ENCODE measurements at places on chromosomes 1 and 21.

- DNase-seq, result peak; percentile 64
Observed at GRCh38 chr1:56709269-56709880, 64.3 kb downstream of the PRKAA2 start.

- DNase-seq, result no peak
Observed at GRCh38 chr1:157347506-157347905, 204.8 kb downstream of the FCRL5 start.

GRCh38 chr1:229127301-229127700 lies 143.6 kb upstream of the RAB4A start:
- DNase-seq, result no peak

DNA sequence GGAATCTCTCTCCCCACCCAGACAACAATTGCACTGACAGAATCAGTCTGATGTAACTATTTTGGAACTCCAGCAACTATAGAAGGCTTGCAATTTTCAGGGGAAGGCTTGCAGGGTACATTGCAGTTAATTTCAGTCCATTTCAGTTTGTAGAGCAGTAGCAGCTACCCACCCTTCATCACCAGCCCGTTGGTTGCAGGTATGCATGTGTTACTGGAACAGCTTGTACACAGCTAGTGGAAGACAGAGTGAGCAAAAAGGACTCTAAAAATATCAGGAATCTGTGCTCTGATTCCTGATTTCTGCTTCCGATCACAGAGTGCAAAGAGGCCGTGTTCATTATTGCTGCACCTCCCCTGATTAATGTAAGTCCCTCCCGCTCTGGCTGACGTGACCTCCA lies 449.0 kb downstream of the NPHP4 start:
- no peak for DNase-seq

DNA sequence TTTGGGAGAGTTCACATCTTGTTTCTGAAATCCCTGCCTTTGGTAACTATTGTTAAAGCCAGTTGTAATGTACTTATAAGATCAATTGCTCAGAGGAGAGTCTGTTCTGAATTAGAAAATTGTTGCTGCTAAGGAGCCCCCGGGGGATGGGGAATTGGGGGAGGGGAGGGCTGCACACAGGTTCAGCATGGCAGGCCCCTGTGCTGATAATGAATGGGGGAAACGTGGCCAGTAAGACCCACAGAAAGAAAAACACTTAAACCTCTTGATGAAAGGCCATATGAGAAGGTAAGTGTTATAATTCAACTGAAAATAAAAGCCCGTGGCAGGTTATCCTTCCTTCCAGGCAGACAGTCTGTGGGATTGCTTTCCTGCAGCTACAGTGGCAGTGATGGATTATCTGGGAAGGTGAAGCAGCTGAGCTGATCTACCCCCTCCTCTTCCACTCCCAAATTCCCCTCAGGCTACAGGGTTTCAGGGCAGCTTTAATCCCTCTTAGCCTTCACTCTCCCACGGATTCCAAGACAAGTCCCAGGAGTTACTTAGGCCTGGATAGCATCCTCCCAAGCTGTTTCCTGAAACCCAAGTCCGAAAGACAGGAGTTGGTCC lies 398.8 kb downstream of the TBX15 start:
- peak; percentile 15 for DNase-seq

DNA sequence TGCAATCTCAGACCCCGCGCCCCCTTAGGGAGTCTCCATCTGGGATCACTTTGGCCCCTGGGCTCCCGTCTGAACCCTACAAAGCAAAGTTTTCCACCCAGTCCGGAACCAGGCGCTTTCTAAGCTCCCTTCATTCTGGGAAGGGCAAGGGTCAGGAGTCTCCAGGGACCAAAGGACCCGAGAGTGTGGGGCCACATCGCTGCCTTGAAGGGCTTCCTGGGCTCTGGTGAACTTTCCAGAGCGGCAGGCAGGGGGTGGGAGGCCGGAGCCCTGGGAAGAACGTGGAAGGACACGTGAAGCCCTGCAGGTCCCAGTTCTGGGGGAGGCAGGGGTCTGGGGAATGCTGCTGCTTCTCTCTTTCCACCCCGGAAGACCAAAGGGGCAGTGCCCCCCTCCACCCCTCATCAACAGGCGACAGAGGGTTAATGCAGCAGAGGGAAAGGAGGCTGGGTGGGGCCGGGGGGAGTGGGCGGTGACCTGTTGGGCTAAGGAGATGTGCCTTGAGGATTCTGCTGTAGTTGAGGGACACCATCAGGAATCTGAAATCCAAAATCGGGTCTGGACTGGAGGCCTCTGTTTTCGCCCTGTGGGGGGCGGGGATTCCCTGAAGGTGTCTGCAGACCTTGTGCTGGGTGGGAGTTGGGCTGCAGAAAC lies 734 bp downstream of the CDK18 start:
- DNase-seq, result no peak

DNA sequence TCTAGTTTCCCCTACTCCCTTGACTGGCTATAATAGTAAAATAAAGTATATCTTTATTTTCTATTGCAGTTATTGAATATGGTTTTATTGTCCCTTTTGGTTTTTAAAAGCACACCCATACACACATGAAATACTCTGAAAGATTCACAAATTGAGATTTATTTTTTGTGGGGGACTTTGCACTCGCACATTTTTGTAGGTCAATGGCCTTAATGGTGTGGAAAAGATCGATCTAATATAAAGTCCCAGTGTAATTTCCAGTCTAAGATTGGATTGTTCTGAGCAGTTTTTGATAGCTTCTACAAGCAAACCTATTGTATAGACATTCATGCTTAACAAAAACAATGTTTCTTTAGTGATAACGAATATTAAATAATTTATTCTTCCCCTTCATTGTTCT lies 59.5 kb upstream of the INSL5 start:
- DNase-seq, result no peak

DNA sequence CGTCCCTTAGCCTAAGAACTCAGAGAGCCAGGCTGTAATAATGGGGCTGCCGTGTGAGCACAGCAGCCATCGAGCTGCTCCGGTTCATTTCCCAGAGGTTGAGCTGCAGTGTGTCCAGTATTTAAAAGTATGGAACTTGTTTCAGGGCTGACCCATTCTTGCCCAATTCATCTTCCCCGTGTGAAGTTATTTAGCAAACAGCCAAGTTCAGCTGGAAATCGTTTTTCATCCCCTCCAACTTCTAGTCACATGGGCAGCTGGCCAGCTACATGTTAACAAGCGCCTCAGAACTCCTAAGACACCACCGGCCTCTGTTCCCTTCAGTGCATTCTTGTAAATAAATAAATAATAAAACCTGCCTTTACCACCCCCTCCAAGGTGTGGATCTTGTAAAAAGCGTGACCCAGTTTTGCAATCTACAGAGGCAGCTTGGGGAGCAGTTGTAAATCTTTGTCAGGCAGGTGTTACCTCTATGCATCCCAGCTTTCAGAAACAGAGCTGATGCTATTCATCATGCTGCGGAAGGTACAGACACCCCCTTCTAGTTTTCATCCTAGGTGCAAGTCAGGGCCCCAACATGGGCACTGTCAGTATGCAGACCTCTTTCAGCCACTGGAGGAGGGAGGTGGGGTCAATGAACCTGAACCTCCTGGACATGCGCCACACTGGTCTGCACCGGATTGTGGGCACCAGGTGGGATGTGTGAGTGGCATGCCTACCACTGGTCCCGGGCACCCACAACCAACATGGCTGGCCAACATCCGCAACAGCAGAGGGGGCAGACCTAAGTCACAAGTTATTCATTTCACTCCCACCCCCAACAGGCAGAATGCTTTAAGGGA lies 18.7 kb upstream of the KNCN start:
- DNase-seq, result no peak

DNA sequence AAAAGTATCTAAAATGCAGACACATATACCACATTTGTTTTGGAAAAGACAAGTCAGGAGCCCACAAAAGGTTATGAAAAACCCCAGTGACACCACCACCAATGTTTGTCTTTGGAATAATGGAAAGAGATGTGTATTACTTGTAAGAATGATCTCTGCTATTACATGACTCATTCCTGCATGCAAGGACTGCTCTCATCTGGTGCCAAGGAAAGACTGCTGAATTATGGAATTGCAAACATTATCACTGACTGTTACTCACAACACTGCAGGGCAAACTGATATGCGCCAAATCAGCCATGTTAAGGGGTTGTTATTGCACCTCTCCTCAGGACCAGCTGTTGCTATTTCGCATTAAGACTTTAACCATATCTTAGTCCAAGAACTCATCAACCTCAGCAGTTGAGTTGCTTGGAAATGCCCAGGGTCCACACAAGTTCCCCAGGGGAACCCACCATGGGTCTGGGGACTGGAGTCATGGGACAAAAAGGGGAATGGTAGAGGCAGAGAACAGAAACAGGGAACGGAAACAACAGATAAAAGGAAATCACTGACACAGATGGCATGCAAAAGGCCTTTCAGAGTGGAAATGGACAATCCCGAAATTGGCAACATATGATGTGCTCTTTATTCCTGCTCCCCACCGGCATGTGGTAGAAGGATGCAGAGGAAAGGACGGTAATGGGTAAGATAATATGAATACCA lies 34.4 kb downstream of the CAPZB start:
- DNase-seq, result no peak

DNA sequence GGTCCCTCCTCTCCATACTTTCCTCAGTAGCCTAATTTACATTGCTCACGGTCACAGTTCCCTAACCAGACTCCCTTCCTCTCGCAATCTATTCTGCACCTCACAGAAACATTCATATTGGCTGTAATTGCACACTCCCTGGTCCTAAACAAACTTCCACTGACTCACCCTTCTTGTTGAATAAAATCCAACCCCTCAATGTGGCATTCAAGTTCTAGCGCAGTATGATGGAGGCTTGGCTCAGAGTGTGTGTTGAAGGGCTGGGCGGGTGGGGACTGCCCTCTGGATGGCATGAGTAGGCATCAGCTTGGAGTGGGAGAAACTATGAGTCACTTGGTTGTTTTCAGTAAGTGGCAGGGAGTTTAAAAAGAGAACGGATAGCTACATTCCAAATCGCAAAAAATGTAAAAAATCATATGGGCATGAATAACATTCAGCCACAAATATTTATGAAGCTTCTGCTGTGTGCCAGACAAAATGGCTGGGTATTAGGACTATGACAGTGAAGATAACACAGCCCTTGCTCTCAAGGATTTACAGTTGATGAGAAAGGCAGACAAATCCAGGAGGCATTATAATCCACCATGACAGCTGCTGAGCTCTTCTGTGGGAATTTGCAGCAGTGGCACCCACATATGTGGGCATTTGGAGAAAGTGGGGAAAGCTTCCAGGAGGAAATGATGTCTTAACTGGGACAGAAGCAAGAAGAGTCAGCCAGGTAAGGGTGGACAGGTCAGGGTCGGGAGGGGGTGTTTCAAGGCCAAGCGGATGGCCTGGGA lies 42.2 kb upstream of the LYST start:
- no peak for DNase-seq

DNA sequence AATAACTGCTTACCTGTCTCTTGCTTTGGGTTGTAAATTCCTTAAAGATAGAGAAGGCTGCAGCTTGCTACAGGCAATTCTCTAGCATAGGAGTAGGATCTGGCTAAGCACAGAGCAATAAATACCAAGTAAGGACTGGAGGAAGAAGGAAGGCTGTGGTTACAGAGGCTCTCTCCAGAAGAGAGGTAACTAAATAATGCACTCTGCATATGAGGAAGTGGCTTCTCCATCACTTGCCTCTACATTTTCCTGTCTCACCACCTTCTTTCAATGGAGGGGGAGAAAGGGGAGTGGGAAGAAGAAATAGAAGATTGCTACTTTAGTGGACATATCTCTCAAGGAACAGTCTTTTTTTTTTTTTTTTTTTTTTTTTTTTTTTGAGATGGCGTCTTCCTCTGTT lies 60.9 kb upstream of the LAX1 start:
- DNase-seq, result no peak

GRCh38 chr1:117631359-117632160 lies 25.7 kb downstream of the TENT5C start:
- DNase-seq, result no peak

DNA sequence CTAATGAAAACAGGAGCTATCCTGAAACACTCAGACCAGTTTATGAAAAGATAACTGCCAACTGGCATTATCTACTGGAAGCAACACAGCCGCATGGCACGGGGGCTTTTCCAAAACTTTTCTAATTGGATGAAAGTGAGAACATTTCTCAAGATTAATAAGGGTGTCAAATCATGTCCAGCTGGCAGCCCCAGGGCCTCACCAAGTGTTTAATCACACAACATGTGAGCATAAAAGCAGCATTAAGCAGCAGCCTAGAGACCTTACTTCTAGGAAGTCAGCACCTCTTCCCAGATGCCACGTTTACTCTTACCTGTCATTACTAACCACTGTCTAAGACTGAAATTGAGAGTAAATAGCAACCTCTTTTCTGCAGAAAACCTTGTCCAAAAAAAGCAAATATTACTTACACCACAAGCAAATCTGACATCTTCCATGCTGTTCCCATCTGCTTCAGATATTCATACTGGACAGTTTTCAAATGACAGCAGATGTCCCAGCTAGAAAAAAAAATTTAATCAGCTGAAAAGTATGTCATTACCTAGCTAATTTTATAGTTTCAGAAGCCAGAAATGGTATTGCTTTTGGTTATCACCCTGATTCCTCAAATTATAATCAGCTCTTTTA lies 341.5 kb upstream of the ZP4 start:
- DNase-seq, result no peak

DNA sequence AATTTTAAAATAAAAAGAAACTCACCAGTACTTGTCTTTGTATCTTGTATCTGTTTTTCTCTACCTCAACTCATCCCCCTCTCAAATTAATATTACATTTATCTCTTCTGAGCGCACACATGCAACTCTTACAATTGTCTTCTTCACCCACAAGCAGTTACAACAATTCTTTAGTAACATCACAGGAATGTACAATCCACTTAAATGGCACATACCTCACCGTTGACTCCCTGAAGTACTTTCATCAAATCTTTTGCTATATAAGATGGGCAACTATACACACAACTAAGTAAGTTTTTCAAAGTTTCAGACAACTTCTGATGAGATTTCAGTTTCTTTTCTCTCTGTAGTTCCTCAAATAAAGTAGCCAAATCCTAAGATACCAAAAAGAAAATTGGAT lies 28.3 kb downstream of the HEATR1 start:
- DNase-seq, result no peak

DNA sequence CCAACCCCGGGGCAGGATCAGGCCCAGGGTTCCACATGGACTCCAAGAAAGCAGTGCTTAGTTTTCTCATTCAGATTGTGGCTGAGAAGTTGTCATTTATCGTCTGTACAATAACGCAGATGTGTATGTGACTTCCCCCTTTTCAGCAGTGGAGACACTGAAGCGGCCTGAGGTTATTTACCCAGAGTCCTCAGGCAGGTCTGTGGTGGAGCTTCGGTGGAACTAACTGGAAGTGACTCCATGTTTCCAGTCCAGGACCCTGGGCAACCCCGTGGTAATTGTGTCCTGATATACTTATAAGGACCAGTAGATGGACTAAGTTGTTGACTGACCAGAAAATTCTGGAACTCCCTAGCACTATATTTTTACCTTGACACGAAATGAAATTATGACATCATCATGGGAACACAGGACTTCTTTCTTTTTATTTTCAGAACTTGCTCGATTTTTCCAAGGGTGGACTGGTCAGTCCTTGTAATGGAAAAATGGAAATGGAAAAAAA lies 1.0 kb upstream of the IER5 start:
- no peak for DNase-seq

GRCh38 chr1:57249511-57249910 lies 174.3 kb downstream of the DAB1 start:
- DNase-seq, result no peak
